ENCODE measurements at places on chromosomes 11 and 22.
A peak's percentile ranks its signal among the peaks of the same experiment; 100 is the strongest.

GRCh38 chr11:68146010-68146540 lies 24.9 kb upstream of the CHKA start:
- DNase-seq: no peak

- no peak for DNase-seq
Measured at GRCh38 chr22:43969989-43970755, 14.9 kb downstream of the SAMM50 start.

- DNase-seq: no peak
Measured at GRCh38 chr22:23029521-23030228, 40.6 kb upstream of the GNAZ start.

DNA sequence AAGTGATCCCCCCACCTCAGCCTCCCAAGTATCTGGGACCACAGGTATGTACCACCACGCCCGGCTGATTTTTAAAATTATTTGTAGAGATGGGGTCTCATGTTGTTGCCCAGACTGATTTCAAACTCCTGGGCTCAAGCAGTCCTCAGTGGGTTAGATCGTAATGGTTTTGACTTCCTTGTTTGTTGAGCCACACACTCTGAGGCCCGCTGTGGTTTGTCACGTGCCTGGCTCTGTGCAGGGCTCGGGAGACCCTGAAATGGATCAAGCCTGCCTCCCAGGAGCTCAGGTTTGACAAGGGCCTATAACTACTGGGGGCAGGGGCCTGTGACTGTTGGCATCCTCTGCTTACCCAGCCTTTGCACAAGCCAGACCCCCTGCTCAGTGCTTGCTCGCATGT lies 68.1 kb downstream of the MPPED1 start:
- no peak for DNase-seq

DNA sequence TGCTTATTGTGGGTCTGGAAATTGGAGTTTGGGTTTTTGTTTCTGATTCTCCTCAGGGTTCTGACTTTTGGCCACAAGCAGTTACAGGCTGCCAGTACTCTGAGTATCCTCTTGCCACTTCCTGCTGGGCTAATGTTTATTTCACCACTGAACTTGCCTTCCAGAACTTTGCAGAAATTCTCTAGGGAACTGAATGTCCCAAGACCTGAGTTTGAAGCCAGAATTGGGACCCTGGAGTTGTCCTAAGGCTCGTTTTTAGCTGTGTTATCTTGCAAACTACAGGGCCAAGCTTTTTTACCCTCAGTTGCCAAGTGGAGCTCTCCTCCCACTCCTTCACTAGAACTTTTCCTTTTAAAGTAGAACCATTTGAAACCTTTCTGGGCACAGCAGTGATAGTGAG lies 89.9 kb downstream of the FAT3 start:
- no peak for DNase-seq

DNA sequence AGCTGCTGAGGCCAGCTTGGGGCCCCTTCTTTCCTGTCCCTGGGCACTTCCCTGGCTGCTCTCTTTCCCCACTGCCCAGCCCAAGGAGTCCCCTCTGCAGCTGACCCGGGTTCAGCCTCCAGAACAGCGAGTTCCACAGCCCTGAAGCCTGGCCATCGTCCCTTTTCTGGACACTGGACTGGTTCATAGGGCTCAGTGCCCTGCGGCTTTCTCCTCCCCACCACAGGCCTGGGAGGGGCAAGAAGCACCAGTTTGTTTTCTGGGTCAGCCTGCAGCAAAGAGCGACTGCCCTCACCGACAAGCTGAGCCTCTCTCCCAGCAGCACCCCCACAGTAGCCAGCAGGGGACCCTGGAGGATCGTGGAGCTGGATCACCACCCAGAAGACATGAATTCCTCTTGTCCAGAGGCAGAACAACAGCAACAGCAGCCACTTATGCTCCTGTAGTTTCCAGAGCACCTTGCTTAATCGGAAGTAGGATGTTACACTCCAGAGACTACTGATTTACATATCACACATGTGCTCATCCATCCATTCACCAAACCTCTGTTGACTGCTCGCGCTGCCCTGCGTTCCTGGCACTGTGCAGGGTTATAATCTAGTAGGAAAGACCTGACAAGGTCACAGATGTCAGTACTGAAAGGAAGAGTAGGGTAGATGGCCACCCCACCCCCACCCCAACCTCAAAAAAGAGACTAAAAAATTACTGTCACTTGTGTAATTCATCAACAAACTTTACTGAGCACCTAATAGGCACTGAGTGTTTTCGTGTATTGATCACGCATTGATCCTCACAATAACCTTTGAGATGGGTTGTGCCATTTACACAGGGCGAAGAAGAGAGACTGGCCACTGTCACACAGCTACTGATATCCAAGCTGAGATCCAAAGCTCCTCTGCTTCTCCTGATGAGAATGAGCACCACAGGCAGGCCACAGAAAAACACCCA lies 13.0 kb upstream of the CXCR5 start:
- no peak for DNase-seq

DNA sequence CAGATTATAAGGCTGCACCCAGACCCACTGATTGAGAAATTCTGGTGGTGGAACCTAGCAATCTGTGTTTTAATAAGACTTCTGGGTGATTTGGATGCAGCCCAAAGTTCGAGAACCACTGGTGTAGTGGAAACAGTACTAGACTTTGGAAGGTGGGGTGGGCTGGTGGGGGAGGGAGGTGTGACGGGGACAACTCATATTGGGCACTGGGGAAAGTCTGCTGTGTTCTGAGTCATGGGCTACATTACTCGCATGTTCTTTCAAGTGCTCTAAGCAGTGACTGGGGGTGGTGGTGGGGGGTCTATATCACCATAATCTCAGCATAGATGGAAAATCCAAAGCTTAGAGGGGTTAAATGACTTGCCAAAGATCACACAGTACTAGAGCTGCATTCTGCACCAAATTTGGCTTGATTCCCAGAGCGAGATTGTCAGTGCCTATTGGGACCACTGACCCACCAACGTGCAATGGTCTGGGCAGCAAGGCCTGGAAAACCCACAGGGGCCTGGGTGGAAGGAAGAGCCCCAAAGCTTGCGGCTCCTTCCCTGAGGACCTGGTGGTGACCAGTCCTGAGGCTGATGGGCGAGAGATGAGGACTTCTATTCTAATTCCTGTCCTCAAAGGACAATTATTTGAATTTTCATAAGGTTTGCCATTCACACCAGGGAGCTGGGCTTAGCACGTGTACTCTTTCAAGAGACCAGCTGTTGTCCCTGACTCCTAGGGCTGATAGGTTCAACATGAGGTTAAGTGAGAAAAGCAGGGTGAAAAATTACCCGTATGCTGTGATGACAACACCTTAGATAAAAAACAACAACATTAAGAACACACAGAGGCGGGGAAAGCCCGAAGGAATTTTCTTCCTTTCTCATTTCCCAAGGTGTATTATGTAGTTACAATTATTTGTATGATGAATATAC lies 77.5 kb upstream of the NARS2 start:
- DNase-seq: no peak

GRCh38 chr11:29051935-29052334 lies 943.7 kb downstream of the METTL15 start:
- DNase-seq: no peak

GRCh38 chr22:37043828-37044538 lies 7.6 kb upstream of the KCTD17 start:
- peak; percentile 47 for DNase-seq

GRCh38 chr11:42273977-42274376 lies 814.5 kb upstream of the LRRC4C start:
- no peak for DNase-seq

DNA sequence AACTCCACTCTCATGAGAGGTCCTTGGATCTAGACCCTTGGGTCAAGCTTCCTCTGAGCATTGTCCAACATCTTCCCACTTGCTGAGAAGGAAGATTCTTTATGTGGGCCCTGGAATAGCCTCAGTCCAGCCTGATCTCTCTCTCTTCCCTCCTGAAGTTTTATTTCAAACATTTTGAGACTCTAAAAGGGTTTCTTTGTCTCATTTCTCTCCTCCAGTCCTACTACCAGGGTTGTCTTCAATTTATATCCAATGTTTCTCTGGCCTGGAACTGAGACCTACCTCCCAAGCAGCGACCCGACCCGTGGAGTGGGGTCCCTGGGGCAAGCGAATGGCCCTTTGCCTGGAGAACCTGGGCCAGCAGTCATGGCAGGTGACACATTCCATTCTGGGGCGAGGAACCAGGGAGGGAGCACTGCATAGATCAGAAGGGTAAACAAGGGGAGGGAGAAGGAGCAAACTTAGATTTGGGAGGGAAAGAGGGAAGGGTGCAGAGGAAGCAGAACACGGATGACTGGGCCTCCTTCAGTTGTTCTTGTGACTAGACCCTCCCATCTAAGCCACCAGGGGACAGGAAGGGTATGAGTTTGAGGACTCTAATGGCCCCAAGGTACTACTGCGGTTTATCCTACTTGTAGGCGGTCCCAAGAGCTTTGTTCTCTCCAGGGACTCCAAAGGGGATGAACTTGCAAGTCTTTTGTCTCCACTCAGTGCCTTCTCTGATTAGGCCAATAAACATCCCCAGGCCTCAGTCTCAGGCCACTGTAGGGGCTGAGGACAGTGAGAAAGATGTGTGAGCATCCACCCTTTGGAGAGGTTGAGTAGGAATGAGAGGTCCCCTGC lies 14.2 kb upstream of the PRAME start:
- no peak for DNase-seq

- DNase-seq: no peak
Measured at GRCh38 chr11:61531044-61531443, 22.5 kb downstream of the LRRC10B start.

- no peak for DNase-seq
Measured at GRCh38 chr11:133965031-133965601, 8.3 kb upstream of the IGSF9B start.

- DNase-seq: no peak
Measured at GRCh38 chr22:44291265-44291664, 21.5 kb downstream of the SHISAL1 start.

- DNase-seq: no peak
Measured at GRCh38 chr11:134374171-134374570, 37.9 kb downstream of the B3GAT1 start.

DNA sequence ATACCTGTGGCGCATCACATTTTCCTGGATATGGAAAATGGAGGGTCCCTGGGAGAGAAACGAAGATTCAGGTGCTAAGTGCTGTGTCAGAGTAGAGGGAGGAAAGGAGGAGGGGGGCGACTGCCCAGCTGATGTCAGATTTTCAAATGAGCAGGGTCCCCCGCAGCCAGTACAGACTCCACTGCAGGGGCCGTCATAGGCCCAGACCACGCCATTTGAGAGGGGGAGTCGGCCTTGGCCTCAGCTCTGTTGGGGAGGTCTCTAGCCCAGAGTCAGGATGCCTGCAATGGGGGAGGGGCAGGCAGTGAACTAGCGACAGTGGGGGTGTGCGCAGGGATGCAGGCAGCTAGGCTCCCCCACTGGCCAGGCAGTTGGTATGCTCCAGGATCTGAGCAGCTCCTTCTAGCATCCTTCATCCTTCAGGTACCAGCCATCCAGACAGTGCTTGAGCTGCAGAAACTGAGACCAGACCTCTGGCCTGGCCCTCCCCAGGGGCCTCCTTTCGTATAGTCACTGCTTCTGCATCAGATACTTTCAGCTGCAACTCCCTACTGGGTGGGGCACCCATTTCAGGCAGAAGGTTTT lies at the start of the genes BSCL2 and GNG3:
BSCL2 (minus strand) TSS at position 148 of the 585 bp plus-strand sequence. CDS start 229 bp downstream, outside the sequence.
GNG3 (plus strand) TSS at position 400 of the 585 bp plus-strand sequence. CDS start 620 bp downstream, outside the sequence.
- no peak for DNase-seq

DNA sequence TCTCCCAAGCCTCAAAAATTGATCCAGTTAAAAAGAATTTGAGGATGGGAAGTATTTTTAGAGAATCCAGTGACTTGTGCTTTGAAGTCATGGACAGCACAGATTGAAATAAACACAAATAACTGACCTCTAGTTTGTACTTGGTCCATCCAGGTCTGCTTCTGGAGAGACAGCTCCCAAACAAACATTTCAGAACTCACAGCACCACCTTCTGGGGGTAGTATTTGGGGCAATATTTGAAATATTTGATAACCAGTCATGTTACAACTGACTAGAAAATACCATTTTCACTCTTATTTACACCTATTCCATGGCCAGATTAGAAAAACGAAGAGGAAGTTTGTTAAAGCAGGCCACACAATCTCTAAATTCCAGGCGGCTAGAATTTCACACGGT lies 56.2 kb downstream of the CTSC start:
- DNase-seq: no peak

GRCh38 chr11:35142481-35143075 lies 3.6 kb downstream of the CD44 start:
- DNase-seq: no peak

DNA sequence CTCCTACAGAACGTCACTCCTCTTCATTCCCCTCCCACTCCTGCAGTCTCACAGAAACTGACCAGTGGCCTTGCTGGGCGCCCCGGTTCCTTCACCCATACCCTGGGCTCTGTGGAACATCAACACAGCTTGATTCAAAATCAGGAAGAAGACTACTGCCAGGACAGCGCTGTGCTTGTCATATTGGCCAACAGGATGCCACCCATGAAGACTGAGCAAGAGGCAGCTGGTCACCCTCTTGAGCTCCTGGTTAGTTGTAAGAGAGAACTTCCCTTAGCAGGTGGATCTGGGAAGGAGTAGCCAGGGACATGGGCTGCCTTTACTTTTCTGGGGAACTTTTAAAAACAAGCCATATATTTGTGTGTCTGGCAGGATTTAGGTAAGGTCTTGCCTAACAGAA lies 110.4 kb upstream of the TIMP3 start:
- no peak for DNase-seq

GRCh38 chr11:79744941-79745340 lies 304.1 kb upstream of the TENM4 start:
- no peak for DNase-seq

DNA sequence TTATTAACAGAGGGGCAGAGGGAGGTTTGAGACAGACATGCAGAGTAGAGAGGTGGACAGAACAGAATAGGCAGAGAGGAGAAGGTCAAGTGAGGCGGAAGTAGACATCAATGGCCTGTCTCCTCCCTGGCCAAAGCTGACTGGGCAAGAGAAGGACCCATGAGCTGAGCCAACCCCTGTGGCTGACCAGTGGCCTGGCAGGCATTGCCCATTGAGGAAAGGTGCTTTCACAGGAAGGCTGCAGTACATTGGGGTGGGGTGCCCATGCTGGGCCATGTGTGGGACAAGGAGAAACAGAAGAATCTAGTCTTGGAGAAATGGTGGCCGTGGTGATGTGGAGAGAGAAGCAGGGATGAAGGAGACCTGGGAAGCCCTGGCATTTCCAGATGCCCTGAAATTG lies 76.0 kb downstream of the MYEOV start:
- DNase-seq: no peak

DNA sequence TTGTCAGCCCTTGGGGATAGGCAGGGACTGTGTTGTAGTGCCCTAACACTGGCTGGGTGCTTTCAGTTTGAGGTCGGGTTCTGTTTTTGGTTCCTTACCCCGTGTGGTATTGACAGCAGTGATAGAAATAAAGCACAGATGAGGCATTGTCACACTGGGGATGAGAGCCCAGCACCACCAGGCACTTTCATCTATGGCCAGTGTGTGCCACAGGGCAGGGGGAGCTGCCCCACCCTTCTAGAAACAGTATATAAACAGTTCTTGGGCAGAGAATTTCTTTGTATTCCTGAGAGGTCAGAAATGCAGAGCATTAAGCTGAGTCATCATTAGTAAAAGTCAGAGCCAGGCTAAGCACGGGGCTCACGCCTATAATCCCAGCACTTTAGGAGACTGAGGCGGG lies 23.1 kb upstream of the CDC42EP2 start:
- no peak for DNase-seq

All from HCT116 (cell line).